Activated CD8-positive, alpha-beta memory T cell treated with anti-CD3 and anti-CD28 coated beads, Interleukin-2, amount 10 ng/mL, durations not matched to agents 7 days and 5 days (primary cell): ENCODE measurements at places on chromosomes 12 and 14. TPM values are rescaled to one million over a fixed set of nuclear protein-coding genes. Genes with fewer than 3 reads are reported as not detected.

GRCh38 chr12:80373666-80374065 lies 70.4 kb upstream of the PTPRQ start:
- no peak for DNase-seq
- no peak overlapping the region for H3K27ac ChIP-seq
- H3K4me1 ChIP-seq = no peaks in the 10 kb centered on the region
- H3K36me3 ChIP-seq = no peaks in the 10 kb centered on the region

- no peaks in the 10 kb centered on the region for H3K36me3 ChIP-seq
- no peak overlapping the region for H3K4me3 ChIP-seq
- no peak overlapping the region for H3K27ac ChIP-seq
- no peaks in the 10 kb centered on the region for H3K27me3 ChIP-seq
- DNase-seq = no peak
- H3K4me1 ChIP-seq = no peaks in the 10 kb centered on the region
These were observed 270.1 kb upstream of the PRICKLE1 start for GRCh38 chr12:42859612-42860011.

- H3K4me3 ChIP-seq = peak within 1 kb of the TSS; percentile 78
- DNase-seq = no peak
- H3K27me3 ChIP-seq = no peaks in the 10 kb centered on the region
- H3K27ac ChIP-seq = no peak within 1 kb of the TSS
- no peaks in the 10 kb centered on the region for H3K36me3 ChIP-seq
These were observed at the start of gene APOLD1 for GRCh38 chr12:12784911-12785814. Gene APOLD1 (plus strand): TSS chr12:12785659. CDS start chr12:12785692, 33 bp downstream.

GRCh38 chr12:2550561-2551411 lies 244.0 kb upstream of the FKBP4 start:
- H3K4me1 ChIP-seq = no peaks in the 10 kb centered on the region
- H3K27me3 ChIP-seq = peaks cover under 1% of the 10 kb centered on the region
- H3K27ac ChIP-seq = no peak overlapping the region
- H3K4me3 ChIP-seq = no peak overlapping the region

DNA sequence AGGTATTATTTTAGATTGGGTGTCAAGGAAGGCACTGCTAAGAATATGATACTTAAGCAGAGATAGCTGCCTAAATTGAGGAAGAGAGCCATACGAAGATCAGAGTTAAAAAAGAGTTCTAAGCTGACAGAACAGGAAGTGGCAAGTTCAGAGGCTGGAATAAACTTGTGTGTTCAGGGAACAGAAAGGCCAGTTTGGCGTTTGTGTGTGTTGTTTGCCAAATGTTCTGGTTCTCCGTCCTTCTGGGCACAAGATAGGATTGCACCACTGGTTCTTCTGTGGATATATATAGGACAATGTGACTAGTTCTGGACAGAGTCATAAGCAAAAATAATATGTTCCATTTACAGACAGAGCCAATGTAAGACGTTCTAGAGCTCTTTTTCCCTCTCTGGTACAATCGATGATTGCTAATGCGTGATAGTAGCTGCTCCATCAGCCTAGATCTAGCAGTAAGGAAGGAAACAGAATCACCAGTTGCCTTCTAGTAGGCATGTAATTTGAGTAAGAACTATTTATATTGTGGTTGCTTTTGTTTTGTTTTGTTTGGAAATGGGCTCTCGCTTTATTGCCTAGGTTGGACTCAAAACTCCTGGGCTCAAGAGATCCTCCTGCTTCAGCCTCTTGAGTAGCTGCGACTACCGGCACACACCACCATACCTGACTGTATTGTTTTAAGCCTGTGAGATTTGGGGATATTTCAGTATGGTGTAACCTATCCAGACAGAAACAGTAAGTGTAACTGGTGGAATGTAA lies 7.4 kb downstream of the BBS10 start:
- DNase-seq = no peak
- H3K4me1 ChIP-seq = peaks cover 3% of the 10 kb centered on the region
- peaks cover 6% of the 10 kb centered on the region for H3K27me3 ChIP-seq
- no peak overlapping the region for H3K27ac ChIP-seq

GRCh38 chr12:123808167-123808566 lies 46.1 kb downstream of the DNAH10 start:
- H3K27me3 ChIP-seq = peaks cover 19% of the 10 kb centered on the region
- H3K4me1 ChIP-seq = peaks cover 10% of the 10 kb centered on the region

DNA sequence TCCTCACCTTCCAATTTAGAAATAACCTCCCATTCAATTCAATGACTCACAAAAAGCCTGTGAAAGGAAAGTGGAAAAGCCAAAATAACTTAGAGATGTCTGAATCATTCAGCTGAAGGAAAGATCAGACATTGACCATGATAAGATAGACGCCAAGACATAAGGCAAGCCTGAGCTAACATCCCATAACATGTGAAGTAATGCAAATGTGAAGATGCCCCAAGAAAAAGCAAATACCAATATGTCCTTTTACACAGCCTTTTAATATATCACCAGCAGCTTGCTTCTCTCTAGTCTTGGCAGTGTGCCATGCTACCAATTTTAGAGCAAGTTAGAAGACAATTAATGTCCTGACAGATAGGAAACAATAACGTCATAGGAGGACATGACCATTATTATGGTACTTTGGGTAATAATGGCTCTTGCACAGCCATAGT lies 2.4 kb upstream of the NUMB start:
- no peak for DNase-seq
- peak overlapping the region; percentile 21 for H3K27ac ChIP-seq
- H3K4me1 ChIP-seq = peaks cover 49% of the 10 kb centered on the region
- peaks cover 2% of the 10 kb centered on the region for H3K36me3 ChIP-seq
- H3K27me3 ChIP-seq = no peaks in the 10 kb centered on the region

DNA sequence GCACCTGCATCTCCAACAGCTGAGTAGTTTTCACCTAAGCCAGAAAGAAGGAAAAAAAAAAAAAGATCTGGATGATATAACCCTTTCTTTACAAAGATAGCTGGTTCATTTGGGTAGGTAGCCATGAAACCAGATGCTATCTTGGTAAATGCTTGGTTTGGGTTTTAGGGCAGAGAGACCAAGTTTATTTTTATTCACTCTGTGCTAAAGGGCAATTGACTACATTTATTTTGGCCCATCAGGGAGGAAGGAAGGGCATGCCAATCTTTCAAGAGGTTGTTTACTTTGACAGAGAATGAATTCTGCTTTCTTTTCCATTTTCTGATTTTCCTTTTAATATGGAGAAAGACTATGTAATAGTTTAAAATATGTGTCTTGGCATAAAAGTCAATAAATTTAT lies 91.0 kb downstream of the NTN4 start:
- peaks cover 7% of the 10 kb centered on the region for H3K4me1 ChIP-seq
- H3K4me3 ChIP-seq = no peak overlapping the region
- H3K27me3 ChIP-seq = peaks cover 30% of the 10 kb centered on the region
- H3K36me3 ChIP-seq = no peaks in the 10 kb centered on the region
- no peak overlapping the region for H3K27ac ChIP-seq

- peaks cover 21% of the 10 kb centered on the region for H3K27me3 ChIP-seq
- H3K4me3 ChIP-seq = no peak overlapping the region
- no peak for DNase-seq
These were observed 9.4 kb upstream of the CIPC start for GRCh38 chr14:77088645-77089044.

- H3K27me3 ChIP-seq = no peaks in the 10 kb centered on the region
- H3K4me3 ChIP-seq = no peak overlapping the region
- DNase-seq = no peak
- H3K36me3 ChIP-seq = no peaks in the 10 kb centered on the region
These were observed 15.8 kb upstream of the RPS6KL1 start for GRCh38 chr14:74938531-74939495.

DNA sequence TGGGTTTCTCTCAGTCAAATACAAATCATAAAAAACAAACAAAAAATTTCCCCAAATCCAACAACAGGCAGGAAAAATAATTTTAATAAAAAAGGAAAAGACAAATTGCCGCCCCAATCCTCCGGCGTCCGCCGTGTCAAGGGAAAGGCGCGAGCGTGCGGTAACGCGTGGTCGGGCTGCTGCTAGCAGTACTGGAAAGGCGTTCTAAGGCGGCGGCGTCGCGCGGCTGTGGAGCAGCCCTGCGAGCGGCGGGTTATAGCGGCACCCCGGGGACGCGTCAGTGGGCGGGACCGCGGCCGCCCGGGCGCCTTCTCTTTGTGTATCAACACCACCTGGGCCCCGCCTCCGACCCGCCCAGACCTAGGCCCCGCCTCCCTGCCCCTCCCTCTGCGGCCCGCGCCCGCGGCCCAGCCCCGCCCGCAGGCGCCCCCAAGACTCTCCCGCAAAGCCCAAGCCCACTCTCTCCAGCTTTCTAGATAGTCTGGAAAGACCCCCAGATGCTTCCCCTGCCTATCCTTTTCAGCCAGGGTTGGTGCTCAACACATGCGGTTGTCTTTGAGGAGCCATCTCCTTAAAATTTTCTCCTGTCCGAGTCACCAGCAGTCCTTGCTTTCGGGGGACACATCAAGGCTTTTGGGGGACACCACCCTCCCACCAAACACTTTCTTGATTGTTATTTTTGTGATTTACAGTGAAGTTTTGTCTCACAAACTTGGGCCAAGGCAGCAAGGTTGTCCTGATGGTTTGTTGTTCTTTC lies at the start of gene SLC38A2:
TSS of gene SLC38A2 (minus strand) at position 230 of the 757 bp plus-strand sequence. CDS start 1,480 bp downstream, outside the sequence.
- peaks cover 50% of the 10 kb centered on the region for H3K4me1 ChIP-seq
- H3K27me3 ChIP-seq = peaks cover 2% of the 10 kb centered on the region
- peak within 1 kb of the TSS; percentile 96 for H3K4me3 ChIP-seq
- peak within 1 kb of the TSS; percentile 99 for H3K27ac ChIP-seq
- H3K36me3 ChIP-seq = peaks cover 42% of the 10 kb centered on the region

DNA sequence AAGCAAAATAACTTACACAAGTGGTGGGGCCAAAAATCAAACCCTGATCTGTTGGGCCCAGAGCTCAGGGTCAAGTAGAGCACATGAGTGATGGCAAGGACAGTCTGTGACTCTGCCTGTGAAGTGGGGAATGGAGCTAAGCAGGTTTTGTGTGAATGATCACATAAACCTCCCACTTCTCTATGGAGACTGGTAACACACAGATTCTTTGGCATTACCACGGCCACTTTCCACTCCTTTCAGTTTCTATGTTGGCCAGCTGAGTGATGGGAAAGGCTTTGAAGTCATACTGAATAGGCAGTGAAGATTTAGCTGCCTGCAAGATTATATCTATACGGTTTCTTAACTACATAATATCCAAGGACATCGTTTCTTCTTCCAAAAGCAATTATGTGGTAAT lies 97.9 kb downstream of the ARMH4 start:
- no peaks in the 10 kb centered on the region for H3K36me3 ChIP-seq
- no peaks in the 10 kb centered on the region for H3K4me1 ChIP-seq
- peaks cover 7% of the 10 kb centered on the region for H3K27me3 ChIP-seq
- H3K27ac ChIP-seq = no peak overlapping the region

DNA sequence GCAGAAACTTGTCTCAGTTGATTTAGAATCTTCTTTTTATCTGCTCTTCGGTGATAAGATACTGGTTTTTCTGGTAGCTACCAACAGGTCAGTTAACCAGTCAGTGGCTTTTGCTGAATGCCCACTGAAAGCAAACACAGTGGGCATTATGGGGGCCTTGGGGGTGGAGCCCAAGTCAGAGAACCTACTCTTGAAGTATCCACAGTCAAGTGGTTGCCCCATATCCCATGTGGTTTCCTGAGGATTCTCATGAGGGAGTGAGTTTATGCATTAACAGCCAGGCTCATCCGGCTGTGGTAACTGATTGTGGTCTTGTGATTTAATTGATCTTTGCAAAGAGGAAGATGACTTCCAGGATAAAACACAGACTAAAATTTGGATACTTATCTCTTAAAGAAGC lies 83.7 kb downstream of the ST8SIA1 start:
- H3K27ac ChIP-seq = no peak overlapping the region
- no peaks in the 10 kb centered on the region for H3K27me3 ChIP-seq
- H3K4me1 ChIP-seq = peaks cover 5% of the 10 kb centered on the region
- DNase-seq = no peak
- no peaks in the 10 kb centered on the region for H3K36me3 ChIP-seq

- H3K27me3 ChIP-seq = no peaks in the 10 kb centered on the region
- DNase-seq = peak; percentile 74
- H3K4me1 ChIP-seq = peaks cover 29% of the 10 kb centered on the region
- H3K36me3 ChIP-seq = peaks cover 6% of the 10 kb centered on the region
These were observed 1.4 kb downstream of the AKT1 start for GRCh38 chr14:104794099-104794498.

DNA sequence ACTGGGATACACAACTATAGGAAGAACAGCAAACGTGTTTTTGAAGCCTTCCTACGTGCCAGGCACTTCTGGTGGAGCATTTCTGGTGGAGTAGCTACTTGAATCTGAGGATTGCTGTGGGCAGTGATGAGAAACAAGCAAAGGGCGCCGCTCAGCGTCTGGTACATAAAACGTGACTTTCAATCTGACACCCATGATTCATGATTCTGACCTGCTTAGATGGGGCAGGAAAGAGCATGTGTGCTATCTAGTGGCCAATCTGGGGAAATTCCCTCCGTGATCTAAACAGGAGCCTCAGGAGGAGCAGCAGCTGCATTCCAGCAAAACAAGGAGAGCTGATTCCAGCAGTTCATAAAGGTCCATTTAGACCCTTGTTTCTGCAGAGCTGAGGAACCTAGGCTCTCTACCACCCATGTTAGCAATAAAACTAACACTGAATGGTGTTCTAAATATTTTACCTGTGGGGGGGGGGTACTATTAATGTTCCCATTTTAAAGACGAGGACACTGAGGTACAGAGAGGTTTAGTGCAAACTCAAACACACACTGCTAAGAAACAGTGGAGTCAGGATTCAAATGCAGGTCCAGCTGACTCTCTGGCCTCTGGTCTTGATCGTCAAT lies 37.8 kb downstream of the PAH start:
- peaks cover 11% of the 10 kb centered on the region for H3K27me3 ChIP-seq
- H3K27ac ChIP-seq = no peak overlapping the region
- DNase-seq = peak; percentile 45
- no peaks in the 10 kb centered on the region for H3K36me3 ChIP-seq
- H3K4me1 ChIP-seq = peaks cover 5% of the 10 kb centered on the region

GRCh38 chr14:61747342-61747741 lies 14.9 kb upstream of the SNAPC1 start:
- H3K27ac ChIP-seq = peak overlapping the region; percentile 67
- H3K4me3 ChIP-seq = peak overlapping the region; percentile 47
- H3K27me3 ChIP-seq = no peaks in the 10 kb centered on the region
- no peak for DNase-seq

DNA sequence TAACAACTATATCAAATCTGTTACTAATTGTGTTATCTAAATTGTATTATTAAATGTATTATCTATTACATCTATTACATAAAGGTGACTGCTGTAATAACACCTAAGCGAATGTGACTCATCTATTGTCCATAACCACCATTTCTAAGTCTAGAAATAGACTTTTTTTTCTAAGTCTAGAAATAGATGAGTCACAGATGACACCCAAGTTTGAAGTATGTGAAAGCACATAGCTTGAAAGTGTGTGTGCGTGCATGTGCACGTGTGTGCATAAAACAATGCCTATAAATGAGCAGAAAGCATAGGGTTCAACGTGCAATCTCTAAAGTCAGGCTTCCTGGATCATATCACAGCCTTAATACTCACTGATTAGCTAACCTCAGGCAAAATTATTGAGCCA lies 451.3 kb upstream of the USP15 start:
- no peak overlapping the region for H3K27ac ChIP-seq
- H3K4me3 ChIP-seq = no peak overlapping the region
- H3K27me3 ChIP-seq = no peaks in the 10 kb centered on the region
- no peaks in the 10 kb centered on the region for H3K4me1 ChIP-seq

Gene MYRFL
- not detected for total RNA-seq

Gene GPR162
- not detected for total RNA-seq

Gene ISM2
- total RNA-seq = not detected

Gene INHBC
- total RNA-seq = not detected

Gene C12orf54
- total RNA-seq = not detected

Gene RAB15
- 2.3 TPM for total RNA-seq

Gene CD4
- 1.8 TPM for total RNA-seq

Gene SMOC1
- not detected for total RNA-seq

Gene TMPRSS12
- not detected for total RNA-seq

Gene NPFF
- not detected for total RNA-seq

Gene TMCC3
- 0.29 TPM for total RNA-seq

Gene GXYLT1
- 8.7 TPM for total RNA-seq

Gene C1R
- total RNA-seq = 4.0 TPM

Gene CS
- 242 TPM for total RNA-seq

Gene DYNLL1
- total RNA-seq = 190 TPM
